ENCODE measurements at places on chromosomes 1 and 21.

GRCh38 chr1:31811605-31812004 lies 4.2 kb downstream of the SPOCD1 start:
- DNase-seq = no peak

- no peak for DNase-seq
Measured at GRCh38 chr21:7947422-7947821, 2574.0 kb upstream of the TPTE start.

DNA sequence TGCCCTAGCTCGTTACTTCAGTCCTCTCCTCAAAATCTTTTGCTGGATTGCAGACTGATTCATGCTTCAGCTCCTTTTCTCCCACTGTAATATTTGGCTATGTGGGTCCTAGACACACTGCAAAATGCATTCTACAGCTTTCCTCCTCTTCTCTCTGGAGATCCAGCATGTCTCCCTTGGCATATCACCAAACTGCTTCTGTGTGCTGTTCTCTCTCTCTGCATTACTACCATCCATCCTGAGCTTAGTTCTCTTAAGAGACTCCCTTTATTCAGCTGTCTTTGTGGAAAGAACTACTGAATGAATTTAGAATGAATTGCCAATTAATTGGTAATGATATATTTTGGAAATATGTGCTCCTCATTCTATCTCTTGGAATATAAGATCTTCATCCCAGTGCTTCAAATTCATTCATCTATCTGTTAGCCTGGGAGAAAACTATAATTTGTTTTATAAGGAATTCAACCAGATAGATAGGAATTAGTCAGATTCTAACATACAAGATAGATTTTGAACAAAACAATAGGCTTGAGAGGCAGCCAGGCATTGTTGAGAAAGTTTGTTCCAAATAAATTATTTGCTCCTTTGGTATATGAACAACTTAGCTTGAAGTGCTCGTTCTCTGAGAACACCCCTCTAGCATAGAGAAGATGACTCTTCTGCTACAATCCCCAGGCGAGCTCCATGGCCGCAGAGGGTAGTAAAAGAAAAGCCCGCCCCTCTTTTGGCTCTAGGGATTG lies 71.9 kb downstream of the NTMT2 start:
- no peak for DNase-seq

- no peak for DNase-seq
Measured at GRCh38 chr1:147851149-147851548, 51.4 kb upstream of the GJA8 start.

GRCh38 chr1:245859493-245860114 lies 647.5 kb downstream of the SMYD3 start:
- DNase-seq = no peak

- DNase-seq = no peak
Measured at GRCh38 chr1:94515296-94515947, 26.1 kb downstream of the F3 start.

DNA sequence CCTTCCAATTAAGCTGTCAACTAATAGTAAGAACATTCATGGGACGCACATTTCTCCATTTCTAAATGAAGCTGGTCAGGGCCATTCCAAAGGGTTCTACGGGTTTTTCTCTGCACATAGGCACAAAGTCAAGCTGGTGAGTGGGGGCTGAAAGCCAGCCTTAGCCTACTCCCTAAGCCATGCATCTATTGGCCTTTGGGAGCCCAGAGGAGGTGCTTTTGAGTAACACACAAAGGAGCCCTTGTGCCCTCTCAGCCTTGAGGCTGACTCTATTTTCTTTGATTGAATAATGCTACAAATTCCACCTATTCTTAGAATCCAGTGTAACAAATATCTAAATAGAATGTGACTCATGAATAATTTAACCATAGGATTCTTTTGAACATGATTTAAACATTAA lies 73.6 kb downstream of the RGS13 start:
- no peak for DNase-seq

DNA sequence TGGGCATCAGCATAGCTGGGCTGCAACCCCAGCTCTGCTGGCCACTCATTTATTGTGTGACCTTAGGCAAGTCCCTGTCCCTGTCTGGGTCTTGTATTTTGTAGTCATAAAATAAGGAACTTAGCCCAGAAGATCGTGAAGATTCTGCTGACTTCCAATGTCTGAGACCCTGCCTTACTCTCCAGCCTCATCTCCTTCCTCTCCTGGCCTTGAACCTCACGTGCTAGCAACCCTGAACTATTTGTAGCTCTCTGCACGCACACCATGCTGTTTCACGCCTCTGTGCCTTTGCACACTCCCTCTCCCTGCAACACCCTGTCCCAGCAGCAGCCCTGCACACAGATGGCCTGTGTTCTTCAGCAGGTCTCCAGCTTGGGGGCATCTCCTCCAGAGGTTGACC lies 121.1 kb downstream of the LACTBL1 start:
- no peak for DNase-seq

- DNase-seq = no peak
Measured at GRCh38 chr1:111285879-111286278, 4.8 kb upstream of the CHIA start.

DNA sequence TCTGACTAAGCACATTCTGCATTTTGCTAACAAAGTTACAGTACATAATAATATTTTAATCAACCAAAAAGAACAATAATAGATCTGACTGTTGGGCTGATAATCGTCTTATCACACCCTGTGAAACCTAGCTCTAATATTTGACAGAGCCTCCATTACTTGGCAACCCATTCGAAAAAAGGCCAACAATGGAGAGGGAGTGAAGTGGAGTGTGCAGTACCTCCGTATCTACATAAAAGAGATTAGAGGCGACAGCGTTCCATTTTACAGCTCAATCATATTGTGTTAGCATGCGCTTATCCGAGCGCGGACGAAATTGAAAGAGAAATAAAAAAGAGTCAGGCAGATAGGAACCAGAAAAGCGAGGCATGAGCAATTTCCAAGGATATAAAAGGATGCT lies 137.3 kb upstream of the USH2A start:
- DNase-seq = no peak
